Pulmonary artery endothelial cell (primary cell): ENCODE measurements at places on chromosomes 16 and 17. TPM values are rescaled to one million over a fixed set of nuclear protein-coding genes. Genes with fewer than 3 reads are reported as not detected.

DNA sequence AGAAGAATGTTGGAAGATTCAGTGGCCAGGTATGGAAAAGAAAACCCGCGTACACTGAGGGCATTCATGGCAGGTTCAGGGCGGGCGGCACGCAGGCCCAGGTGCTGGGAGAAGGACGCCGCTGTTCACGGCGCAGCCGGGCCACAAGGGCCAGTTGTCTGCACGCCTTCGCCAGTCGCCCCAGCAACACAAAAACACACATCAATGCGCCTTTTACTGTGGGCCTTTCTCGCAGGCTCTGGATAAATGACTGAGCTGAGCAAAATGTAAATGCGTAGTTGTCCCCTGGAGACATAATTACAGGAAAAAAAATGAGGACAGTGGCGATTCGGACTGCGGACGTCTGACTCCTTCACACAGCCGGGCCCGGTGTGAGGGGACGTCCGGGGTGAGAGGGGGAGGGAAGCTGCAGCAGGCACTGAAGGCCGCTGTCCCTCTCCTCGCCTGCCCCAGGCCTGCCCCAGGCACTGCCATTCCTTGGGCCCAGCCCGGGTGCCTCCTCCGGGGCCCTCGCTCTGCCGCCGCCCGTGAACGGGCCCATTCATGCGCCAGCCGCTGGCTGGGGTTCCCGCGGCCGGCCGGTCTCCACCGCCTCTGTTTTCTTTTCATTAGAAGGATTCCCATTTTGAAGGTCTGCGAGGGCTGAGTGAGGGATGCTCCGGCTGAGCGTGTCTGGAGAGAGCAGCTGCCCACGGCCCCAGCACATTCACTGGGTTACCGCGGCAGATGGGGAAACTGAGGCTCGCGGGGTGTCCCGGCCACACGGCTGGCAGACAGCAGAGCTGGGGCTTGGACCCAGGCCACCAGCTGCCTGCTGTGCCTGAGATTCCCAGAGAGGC is 6.5 kb upstream of the ZNF469 start:
- no peak for DNase-seq

- no peak for DNase-seq
Measured at GRCh38 chr16:66353055-66353454, 13.4 kb upstream of the CDH5 start.

Gene APOBR
- total RNA-seq: not detected in 2 replicates

Gene TBX4
- not detected in 2 replicates for total RNA-seq
